AG08396 (cell line): ENCODE measurements at places on chromosomes 12 and 14.

- DNase-seq: no peak
Observed at GRCh38 chr14:81471062-81471461, 62.6 kb downstream of the SEL1L start.

DNA sequence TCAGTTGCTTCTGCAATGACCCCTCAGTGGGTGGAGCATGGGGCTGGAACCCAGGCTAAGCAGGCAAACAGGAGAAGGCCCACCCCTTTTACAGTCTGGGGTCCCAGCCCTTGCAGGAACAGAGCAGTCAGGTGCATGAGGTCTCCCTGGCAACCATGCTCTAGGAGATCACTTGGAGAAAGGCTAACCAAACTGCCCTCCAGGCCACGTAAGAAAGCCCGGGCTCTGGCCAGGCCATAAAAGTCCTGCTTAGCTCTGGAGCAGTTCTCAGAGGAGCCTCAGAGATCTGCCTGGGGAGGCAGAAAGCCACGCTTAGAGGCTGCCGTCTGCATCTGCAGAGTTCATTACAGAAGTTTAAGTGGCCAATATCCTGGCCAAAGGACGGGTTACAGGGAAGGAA is 15.0 kb upstream of the TC2N start:
- DNase-seq: no peak

- DNase-seq: no peak
Observed at GRCh38 chr14:95424529-95424928, 91.9 kb downstream of the SYNE3 start.

DNA sequence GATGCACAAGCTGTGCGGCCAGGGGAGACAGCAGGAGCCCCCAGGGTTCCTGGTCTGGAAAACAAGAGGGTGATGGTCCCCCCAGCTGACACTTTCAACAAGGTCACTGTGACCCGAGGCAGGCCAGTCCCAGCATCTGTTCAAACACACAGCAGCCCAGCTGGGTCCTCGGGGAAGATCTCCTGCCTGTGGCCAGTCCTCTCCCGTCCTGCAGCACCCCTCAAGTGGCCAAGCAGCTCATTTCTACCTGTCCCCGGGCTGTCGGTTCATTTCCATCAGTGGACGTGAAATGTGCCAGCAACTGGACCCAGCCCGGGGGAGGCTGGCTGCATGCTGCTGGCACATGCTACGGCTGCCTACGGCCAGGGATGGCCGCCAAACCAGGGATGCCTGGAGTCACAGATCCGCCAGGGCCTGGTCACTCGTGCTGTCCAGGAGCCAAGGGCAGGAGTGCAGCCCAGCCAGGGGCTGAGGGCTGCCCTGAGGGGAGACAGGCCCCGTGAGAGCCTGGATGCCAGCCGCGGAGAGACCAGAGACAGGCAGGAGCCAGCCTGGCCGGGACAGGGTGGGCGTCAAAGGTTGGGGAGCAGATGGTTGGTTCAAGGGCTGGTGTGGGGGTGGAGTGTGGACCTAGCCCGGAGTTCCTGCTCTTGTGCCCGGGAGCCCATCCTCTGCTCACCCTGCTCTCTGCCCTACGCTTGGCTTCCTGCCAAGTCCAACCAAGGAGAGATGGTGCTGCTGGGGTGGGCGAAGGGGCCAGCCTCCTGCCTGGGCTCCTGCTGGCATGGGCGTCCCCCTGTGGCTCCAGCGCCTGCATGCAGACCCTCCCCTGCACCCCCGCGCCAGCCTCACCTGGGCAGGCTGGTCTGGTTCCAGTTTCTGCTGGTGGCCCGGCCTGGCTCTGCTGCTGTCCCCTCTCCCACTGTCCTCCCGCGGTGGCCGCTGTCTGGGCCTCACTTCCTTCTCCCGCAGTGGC is 143.8 kb downstream of the ADGRD1 start:
- no peak for DNase-seq

DNA sequence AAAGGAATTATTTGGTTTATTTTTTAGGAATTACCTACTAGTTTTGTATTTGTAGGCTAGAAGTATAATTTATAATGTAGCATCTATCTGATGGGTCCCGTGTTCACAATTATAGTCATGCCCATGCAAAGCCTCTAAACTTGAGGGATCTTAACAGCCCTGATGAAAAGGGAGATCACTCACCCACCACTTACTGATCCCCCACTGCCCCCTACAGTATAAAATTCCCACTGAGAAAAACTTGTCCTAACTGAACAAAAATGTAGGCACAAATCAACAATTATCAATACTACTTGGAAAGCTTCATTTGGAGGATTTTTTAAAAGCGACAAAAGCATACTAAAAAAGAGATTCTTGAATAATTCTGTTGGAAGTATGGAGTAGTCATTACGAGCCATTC is 21.0 kb downstream of the WIF1 start:
- no peak for DNase-seq
